ENCODE measurements at places on chromosomes 2 and 18. TPM values are rescaled to one million over a fixed set of nuclear protein-coding genes. Genes with fewer than 3 reads are reported as not detected.
A peak's percentile ranks its signal among the peaks of the same experiment; 100 is the strongest.

DNA sequence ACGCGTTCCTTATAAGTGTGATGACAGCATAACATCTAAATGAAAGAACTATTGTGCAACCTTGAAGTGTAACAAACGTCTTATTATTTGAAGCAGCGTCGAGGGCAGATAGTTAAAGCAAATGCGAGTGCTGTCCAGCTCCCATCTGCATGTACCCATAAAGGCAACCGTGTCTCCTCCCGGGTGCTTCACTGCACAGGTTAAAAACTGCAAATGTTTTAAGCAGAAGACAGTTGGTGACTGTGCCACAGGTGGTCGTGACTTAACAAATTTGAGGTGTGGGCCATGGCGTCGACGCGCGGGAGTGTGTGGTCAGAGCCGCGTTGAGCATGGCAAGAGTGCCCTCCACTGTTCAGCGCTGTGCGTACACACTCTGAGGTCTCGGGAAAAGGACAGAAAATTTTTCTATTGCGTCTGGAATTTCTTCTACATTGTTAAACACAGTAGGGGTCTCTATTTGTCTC lies 6.4 kb downstream of the SALL3 start:
- no peaks in the 10 kb centered on the region for H3K36me3 ChIP-seq
- H3K4me3 ChIP-seq = no peak overlapping the region
- no peak overlapping the region for H3K27ac ChIP-seq
- H3K27me3 ChIP-seq = peaks cover 57% of the 10 kb centered on the region
- DNase-seq = peak; percentile 41

- no peak overlapping the region for H3K27ac ChIP-seq
- H3K36me3 ChIP-seq = no peaks in the 10 kb centered on the region
- no peak for DNase-seq
- H3K4me1 ChIP-seq = no peaks in the 10 kb centered on the region
- H3K27me3 ChIP-seq = no peaks in the 10 kb centered on the region
- no peak overlapping the region for H3K4me3 ChIP-seq
Measured at GRCh38 chr2:133415210-133415876, 152.9 kb downstream of the NCKAP5 start.

GRCh38 chr18:21179590-21180220 lies 62.3 kb upstream of the GREB1L start:
- no peaks in the 10 kb centered on the region for H3K27me3 ChIP-seq
- H3K36me3 ChIP-seq = no peaks in the 10 kb centered on the region
- no peak overlapping the region for H3K27ac ChIP-seq
- DNase-seq = peak; percentile 72
- H3K4me3 ChIP-seq = no peak overlapping the region

Gene CCDC102B
- total RNA-seq = 1.3 TPM

GRCh38 chr18:63111671-63112402 lies 207.7 kb downstream of the BCL2 start:
- no peak overlapping the region for H3K27ac ChIP-seq
- no peaks in the 10 kb centered on the region for H3K27me3 ChIP-seq
- H3K4me3 ChIP-seq = no peak overlapping the region
- no peaks in the 10 kb centered on the region for H3K36me3 ChIP-seq
- H3K4me1 ChIP-seq = peaks cover 16% of the 10 kb centered on the region

Gene ZC3H6
- total RNA-seq = 18.5 TPM

- no peak for DNase-seq
- no peak overlapping the region for H3K27ac ChIP-seq
- H3K36me3 ChIP-seq = no peaks in the 10 kb centered on the region
- no peak overlapping the region for H3K4me3 ChIP-seq
- H3K27me3 ChIP-seq = no peaks in the 10 kb centered on the region
- no peaks in the 10 kb centered on the region for H3K4me1 ChIP-seq
Measured at GRCh38 chr2:5521461-5521860, 170.7 kb upstream of the SOX11 start.

DNA sequence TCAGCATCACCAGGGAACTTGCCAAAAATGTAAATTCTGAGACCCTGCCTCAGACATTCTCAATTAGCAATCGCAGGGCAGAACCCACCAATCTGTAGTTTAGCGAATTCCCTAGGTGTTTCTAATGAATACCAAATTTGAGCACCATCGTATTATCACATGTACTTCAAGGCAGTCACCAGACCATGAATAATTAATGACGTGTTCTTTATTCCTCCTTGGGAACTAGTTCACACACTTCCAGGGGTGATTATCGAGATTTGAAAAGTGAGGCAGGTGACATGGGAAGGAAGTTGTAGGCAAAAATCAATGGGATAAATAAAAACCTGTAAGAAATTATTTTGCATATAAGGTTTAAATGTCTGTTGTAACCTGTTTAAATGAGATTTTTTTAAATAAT lies 102.5 kb upstream of the CRIM1 start:
- H3K36me3 ChIP-seq = no peaks in the 10 kb centered on the region
- H3K4me3 ChIP-seq = no peak overlapping the region
- H3K27me3 ChIP-seq = peaks cover 8% of the 10 kb centered on the region
- no peak for DNase-seq
- H3K27ac ChIP-seq = no peak overlapping the region
- H3K4me1 ChIP-seq = peaks cover 5% of the 10 kb centered on the region

Gene C2orf66
- not detected for total RNA-seq

GRCh38 chr2:128404709-128405466 lies 86.2 kb upstream of the HS6ST1 start:
- no peaks in the 10 kb centered on the region for H3K4me1 ChIP-seq
- no peaks in the 10 kb centered on the region for H3K36me3 ChIP-seq
- H3K27me3 ChIP-seq = peaks cover 9% of the 10 kb centered on the region
- H3K27ac ChIP-seq = no peak overlapping the region

DNA sequence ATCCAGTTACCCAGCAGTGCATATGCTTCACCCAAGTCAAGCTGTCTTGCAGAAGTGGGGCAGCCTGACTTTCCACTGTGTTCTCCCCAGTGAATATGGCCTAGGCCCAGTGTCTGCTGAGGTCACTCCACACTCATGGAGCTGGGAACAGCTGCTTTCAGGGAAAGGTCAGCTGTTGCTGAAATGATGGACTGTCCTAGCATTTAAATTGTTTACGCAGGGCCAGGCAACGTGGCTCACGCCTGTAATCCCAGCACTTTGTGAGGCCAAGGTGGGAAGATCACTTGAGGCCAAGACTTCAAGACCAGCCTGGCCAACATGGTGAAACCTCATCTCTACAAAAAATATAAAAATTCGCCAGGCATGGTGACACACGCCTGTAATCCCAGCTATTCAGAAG lies 86.5 kb downstream of the LIPG start:
- H3K27ac ChIP-seq = no peak overlapping the region
- H3K36me3 ChIP-seq = no peaks in the 10 kb centered on the region
- no peaks in the 10 kb centered on the region for H3K27me3 ChIP-seq
- H3K4me1 ChIP-seq = peaks cover 3% of the 10 kb centered on the region
- no peak for DNase-seq

DNA sequence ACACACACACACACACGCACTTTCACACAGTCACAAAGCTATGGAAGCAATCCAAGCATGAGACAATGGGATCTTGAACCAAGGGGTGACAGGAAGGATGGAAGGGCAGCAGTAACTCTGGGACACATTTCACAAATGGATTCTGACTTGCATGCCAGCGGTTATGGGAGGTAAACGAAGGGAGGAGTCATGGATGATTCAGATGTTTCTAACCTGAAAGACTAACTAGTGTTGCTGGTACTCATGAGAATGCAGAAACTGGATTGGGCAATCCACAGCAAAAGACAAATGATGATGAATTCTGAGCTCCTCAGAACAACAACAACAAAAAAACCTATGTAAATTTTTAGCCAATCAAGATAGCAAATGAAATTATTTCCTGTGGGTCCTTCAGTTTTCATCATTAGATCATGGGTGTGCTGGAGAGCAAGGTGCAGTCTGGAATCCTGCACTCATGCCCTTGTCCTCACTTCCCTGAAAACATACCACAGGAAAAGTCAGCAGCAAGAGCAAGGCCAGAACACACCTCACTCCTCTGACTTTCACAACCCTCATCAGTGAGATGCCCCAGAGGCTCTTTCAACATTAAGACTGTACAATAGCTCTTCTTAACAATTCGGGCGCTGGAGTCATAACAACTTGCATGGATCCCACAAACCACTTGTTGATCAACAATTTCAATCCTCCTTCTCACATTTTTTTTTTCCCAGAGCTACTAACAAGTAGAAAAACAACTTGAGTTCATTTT lies 32.6 kb downstream of the ABCA12 start:
- no peak overlapping the region for H3K4me3 ChIP-seq
- H3K36me3 ChIP-seq = no peaks in the 10 kb centered on the region
- no peak for DNase-seq
- H3K27ac ChIP-seq = no peak overlapping the region
- no peaks in the 10 kb centered on the region for H3K27me3 ChIP-seq

GRCh38 chr2:225797394-225797793 lies 397.9 kb downstream of the NYAP2 start:
- no peaks in the 10 kb centered on the region for H3K4me1 ChIP-seq
- DNase-seq = no peak
- H3K36me3 ChIP-seq = no peaks in the 10 kb centered on the region
- H3K27ac ChIP-seq = no peak overlapping the region
- H3K4me3 ChIP-seq = no peak overlapping the region

Gene NETO1
- not detected for total RNA-seq

Gene ESPNL
- 0.15 TPM for total RNA-seq

Gene SETBP1
- total RNA-seq = 0.74 TPM

- no peaks in the 10 kb centered on the region for H3K27me3 ChIP-seq
- peak within 1 kb of the TSS; percentile 79 for H3K27ac ChIP-seq
- H3K36me3 ChIP-seq = no peaks in the 10 kb centered on the region
- no peaks in the 10 kb centered on the region for H3K4me1 ChIP-seq
- peak within 1 kb of the TSS; percentile 70 for H3K4me3 ChIP-seq
Measured at GRCh38 chr18:26133652-26134051, at the start of gene PSMA8. Gene PSMA8, plus strand, starts transcription at chr18:26133869. Its CDS starts 97 bp downstream, at chr18:26133966.

Gene CRYGC
- not detected for total RNA-seq

Gene PRKRA
- total RNA-seq = 78.2 TPM

Gene NR4A2
- total RNA-seq = 32.9 TPM

GRCh38 chr2:23199115-23199918 lies 185.7 kb upstream of the KLHL29 start:
- peaks cover 9% of the 10 kb centered on the region for H3K27me3 ChIP-seq
- H3K4me1 ChIP-seq = no peaks in the 10 kb centered on the region
- DNase-seq = no peak
- no peaks in the 10 kb centered on the region for H3K36me3 ChIP-seq
- H3K4me3 ChIP-seq = no peak overlapping the region

GRCh38 chr2:6423157-6423556 lies 442.6 kb downstream of the CMPK2 start:
- no peaks in the 10 kb centered on the region for H3K36me3 ChIP-seq
- no peak overlapping the region for H3K4me3 ChIP-seq
- no peak for DNase-seq
- no peaks in the 10 kb centered on the region for H3K4me1 ChIP-seq
- no peak overlapping the region for H3K27ac ChIP-seq

DNA sequence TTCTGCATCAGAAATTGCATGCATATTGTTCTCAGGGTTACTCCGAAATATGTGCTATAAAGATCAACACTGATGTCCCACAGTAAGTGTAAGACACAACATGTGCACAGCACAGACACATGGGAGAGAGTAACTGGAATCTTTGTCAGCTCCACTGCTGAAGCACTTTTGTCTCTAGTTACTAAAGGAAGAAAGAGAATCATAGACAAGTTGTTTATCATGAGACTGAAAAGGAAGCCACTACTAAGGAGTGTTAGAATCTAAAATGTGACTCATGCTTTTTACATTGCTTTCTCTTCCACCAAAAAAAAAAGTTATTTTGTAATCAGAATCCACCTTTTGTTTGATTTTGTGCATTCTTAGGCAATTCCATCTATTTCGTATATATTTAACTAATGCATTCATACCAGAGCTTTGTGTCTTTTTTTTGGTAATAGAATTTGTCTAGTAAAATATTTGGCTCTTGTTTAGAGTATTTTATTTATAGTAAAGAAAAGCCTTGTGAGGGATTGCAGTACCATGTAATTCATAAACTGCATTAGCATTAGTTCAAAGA lies 502.4 kb downstream of the FBXO15 start:
- H3K4me1 ChIP-seq = no peaks in the 10 kb centered on the region
- H3K27me3 ChIP-seq = no peaks in the 10 kb centered on the region
- no peak overlapping the region for H3K4me3 ChIP-seq
- H3K27ac ChIP-seq = no peak overlapping the region
- H3K36me3 ChIP-seq = no peaks in the 10 kb centered on the region
- DNase-seq = no peak

DNA sequence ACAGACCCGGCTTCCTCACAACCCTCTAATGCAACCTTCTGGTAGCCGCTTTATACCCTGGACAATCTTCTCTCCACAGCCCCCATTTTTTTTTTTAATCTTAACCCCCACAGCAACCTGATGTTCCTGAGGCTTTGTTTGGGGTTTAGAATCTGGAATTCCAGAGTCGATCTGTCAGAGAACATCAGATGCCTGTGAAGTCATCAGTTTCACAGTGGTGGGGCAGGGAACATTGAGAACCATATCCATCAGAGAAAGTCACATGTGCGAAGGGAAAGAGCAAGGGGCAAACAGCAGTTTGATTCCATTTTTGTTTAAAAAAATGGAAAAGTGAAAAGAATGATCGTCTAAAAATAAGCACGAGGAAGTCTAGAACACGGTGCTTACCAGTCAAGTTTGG lies 20.6 kb downstream of the NPAS2 start:
- no peaks in the 10 kb centered on the region for H3K27me3 ChIP-seq
- no peak overlapping the region for H3K4me3 ChIP-seq
- H3K36me3 ChIP-seq = no peaks in the 10 kb centered on the region
- H3K4me1 ChIP-seq = peaks cover 6% of the 10 kb centered on the region
- no peak for DNase-seq

Gene FLACC1
- 0.57 TPM for total RNA-seq

DNA sequence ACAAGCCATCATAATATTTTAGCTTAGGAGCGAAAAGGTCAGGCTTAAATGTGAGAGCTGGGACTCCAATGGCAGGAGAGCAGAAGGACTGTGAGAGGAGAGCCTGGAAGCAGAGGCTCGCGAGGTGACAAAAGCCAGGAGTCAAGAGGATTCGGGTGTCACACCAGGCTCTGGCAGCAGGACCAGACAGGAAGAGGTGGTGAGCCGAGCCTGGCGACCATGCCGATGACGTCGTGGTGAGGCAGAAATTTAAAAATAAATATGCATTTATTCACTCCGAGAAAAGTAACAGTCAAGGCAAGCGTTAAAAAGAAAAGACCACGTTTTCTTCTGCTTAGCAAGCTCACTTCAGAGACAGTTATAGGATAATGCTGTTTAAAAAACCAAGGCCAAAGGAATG lies 31.3 kb upstream of the ZNF236 start:
- no peaks in the 10 kb centered on the region for H3K36me3 ChIP-seq
- no peak overlapping the region for H3K27ac ChIP-seq
- no peak overlapping the region for H3K4me3 ChIP-seq
- no peak for DNase-seq
- peaks cover 3% of the 10 kb centered on the region for H3K27me3 ChIP-seq

- H3K27ac ChIP-seq = no peak overlapping the region
- H3K27me3 ChIP-seq = peaks cover 14% of the 10 kb centered on the region
- DNase-seq = no peak
- no peaks in the 10 kb centered on the region for H3K4me1 ChIP-seq
Measured at GRCh38 chr2:29463181-29463900, 348.1 kb downstream of the CLIP4 start.

Gene GPR39
- not detected for total RNA-seq

DNA sequence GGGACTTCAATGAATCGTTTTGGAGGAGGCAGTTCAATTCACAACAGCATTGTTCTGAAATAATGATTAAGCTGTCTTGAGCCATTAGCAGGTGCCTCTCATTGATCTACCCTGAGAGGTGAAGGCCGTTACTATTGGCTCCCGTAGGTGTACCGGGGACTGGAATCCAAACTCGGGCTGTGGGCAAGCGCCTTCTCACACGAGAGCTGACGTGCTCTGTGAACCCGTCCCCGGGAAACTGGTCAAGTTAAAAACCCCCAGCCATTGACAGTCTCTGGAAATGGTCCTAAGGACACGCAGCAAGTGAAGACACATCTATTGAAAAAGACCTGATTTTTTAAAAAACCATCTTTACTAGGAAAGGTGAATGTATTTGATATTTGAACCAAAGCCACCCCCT lies 8.1 kb upstream of the NFATC1 start:
- no peak for DNase-seq
- peak overlapping the region; percentile 36 for H3K27ac ChIP-seq
- H3K4me3 ChIP-seq = no peak overlapping the region
